ENCODE measurements at places on chromosomes 2 and 18.

- no peak for ATAC-seq
Observed at GRCh38 chr2:210559182-210559581, 2.8 kb downstream of the CPS1 start.

- no peak for ATAC-seq
Observed at GRCh38 chr2:27128668-27129571, 5.3 kb downstream of the ABHD1 start.

DNA sequence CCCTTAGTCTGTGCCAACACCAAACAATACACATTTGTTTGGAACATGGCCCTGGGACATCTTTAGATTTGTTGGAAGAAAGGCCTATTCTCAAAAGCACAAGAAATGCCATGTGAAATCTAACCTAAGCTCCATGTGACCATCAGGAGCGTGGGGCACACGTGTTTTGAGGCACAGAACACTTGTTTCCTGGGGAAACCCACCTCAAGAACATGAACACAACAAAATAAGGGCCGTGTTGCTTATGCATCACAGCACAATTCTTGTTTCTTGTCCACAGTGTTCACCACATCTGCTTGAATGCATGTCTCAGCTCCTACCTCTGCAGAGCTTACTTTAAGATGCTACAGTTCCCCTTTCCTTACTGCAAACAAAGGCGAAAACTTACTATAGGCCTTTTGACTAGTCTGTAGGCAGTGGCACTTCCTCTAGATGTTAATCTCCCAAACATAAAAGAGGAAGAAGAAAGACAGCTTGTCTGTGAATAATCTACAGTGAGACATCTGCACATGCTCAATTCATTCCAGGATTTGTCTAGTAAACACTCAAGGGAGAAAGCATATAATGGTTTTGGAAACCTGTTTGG is 165.0 kb downstream of the ANKRD44 start:
- ATAC-seq: no peak

GRCh38 chr2:230542751-230543150 is 126.8 kb downstream of the SP100 start:
- ATAC-seq: no peak

DNA sequence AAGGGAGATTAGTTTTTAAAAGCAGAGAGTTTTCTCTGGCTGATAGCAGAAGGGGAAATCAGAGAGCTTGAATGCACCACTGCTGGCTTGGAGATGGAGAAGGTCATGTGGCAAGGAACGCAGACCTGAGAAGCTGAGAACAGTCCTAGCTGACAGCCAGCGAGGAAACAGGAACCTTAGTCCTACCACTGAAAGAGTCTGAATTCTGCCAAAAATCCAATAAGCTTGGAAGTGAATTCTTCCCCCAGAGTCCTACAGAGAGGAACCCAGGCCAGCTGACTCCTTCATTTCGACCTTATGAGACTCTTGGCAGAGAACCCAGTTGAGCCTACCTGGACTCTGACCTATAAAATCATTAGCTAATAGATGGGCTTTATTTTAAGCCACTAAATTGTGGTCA is 371.9 kb upstream of the TNP1 start:
- ATAC-seq: no peak

GRCh38 chr2:98886066-98886554 is 49.9 kb downstream of the CRACDL start:
- no peak for ATAC-seq

DNA sequence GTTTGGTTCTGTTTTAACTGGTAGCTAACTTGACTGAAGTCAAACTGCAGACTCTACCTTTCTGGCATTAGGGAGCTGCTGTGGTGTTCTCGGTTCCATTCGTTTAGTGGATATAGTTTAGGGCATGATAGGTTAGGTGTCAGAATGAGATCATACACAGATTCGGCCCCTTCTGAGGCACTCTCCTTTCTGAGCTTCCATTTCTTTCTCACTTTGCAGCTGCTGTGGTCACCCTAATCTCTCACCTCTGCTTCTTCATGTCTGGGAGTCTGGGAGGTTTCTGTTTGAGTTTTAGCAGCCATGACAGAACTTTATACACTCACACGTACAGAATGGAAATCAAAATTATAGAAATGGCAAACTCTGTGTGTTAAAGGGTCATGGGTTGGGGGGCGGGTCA is 122.8 kb downstream of the ATP9B start:
- no peak for ATAC-seq

GRCh38 chr2:12008425-12009061 is 262.1 kb downstream of the LPIN1 start:
- ATAC-seq: peak; percentile 66

DNA sequence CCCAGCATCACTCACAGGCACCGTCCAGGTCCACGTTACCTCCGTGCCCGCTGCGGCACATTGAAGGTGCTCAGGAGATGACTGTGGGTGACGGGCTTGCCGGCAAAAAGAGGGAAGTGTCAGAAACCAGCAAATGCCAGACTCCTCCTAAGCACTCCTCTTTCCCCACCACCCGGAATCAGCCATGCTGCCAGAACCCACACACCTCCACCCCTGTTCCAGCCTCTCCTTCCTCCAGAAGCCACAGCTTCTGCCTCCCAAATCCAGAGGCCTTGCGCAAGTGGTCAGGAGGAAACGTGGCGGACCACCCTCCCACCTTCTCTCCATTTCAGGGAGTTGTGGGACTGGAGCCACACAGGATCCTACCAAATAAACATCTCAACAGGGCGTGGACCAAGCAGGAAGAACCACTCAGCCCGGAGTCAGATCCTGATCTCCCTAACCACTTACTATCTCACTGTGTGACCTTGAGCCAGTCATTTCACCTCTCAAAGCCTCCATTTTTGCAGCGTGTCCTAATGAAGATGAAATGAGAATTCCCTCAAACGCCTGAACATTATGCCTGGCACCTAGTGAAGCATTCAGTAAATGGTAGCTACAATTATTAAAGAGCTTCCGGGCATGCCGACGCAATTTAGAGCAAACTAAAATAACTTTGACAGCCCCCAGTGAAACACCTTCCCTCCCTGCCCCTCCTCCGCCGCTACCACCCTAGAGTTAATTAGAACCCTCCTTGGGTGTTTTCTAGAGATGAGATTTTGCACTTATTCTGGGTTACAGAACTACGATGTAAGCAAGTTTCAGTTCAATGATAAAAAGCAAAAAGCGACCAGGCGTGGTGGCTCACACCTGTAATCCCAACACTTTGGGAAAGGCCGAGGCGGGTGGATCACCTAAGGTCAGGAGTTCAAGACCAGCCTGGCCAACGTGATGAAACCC is 32.9 kb downstream of the SMAD7 start:
- peak; percentile 9 for ATAC-seq

DNA sequence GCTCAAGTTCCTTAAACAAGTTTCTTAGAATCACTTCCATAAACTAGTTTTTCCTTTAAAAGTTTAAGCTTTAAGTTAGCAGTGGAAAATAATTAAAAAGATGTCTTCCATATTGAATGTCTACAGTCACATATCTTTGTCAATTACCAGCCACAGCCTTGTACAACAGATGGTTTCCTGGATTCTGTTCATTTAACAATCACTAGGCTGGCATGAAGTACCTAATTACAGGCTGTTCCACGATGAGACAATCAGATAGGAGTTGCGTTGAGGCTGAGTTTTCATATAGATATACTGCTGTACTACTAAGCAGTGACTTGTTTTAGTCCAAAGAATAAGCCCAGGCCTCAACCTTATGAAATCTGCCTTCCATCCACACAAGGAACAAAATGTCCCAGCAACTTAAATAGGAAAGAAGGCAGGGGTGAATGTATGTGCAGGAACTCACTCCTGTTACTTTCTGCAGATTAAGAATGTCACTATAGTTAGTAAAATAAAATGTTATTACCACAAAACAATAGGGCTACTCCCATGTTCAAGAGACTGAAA is 131.0 kb downstream of the ZAP70 start:
- ATAC-seq: no peak

GRCh38 chr2:58932801-58933200 is 691.7 kb upstream of the FANCL start:
- ATAC-seq: no peak

GRCh38 chr2:138030459-138030858 is 66.2 kb downstream of the HNMT start:
- ATAC-seq: no peak

DNA sequence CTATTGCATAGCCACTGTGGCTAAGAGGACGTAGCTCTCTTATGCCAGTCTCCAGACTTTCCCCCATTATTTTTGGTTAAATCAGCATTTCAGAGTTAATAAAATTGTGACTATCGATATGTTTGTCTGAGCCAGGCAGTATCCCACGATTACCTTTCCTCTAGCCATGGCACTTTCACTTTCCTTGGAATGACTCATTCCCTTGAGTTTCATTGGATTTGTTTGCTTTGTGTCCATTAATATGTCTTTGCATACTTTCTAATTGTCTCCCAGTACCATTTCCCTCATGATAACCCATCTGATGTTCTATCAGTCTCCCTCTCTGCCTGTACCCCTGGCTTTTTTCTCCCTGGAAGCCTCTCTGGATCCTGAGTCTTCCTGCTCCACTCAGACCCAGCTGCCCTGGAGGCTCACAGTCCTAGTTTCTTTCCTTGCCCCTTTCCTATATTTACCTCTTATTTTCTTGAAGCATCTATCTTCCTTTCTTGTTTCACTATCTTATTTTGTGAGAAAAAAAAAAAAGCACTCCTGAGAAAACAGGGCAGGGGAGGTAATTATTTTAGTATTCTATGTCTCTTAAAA is 126.1 kb downstream of the MTX2 start:
- ATAC-seq: no peak

DNA sequence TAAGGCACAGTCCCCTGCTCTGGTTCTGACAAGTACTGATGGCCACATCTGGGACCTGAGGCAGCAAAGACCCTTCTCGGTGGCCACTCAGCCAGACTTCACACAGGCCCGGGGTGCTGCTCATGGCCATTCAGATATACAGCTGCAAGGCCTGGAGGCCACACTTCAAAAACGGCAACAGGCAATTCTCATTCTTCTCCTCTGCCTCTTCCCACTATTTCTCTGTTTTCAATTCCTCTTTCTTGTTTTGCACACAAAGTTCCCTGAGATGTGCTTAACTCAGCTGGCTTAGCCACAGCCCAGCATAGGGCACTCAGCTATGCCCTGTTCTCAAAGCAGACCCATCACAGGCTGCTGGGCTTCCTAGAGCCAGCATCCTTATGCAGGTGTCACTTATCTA is 29.9 kb downstream of the PTPN18 start:
- ATAC-seq: no peak

GRCh38 chr18:75134611-75134975 is 74.3 kb downstream of the PTGR3 start:
- no peak for ATAC-seq

DNA sequence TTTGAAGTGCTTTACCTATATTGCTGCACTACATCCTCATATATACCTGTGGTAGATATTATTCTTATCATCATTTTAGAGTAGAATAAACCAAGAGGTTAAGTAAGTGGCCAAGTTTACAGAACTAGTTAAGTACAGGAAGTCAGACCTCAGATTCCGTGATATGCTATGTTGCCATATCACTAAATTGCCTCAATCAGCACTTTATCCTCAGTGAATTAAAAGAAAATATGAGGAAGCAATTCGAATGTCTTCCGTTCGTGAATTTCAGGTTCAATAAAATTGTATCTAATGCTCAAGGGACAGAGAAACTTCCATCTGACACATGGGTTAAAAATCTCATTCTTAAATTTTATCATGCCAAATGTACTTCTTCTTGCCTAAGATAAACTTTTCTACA is 848.6 kb downstream of the CPS1 start:
- ATAC-seq: no peak

DNA sequence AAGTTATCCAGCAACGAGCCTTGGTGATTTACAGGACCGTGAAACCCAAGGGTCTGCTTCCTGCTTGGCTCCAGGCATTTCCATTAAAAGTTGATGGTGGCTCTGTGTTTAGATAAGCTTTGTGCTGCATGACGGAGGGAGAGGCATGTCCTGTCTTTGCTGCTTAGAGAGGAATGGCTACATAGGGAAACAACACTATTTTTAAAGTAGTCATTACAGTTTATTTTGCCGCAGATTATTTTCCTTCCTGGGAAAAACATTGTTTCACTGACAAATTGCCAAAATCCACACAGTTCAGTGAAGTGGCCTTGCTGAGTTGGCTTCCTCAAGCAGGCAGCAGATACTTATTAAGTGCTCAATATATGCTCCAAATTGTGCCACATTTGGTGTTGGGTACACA is 98.5 kb downstream of the THSD7B start:
- ATAC-seq: no peak

Measured in SK-N-SH treated with all-trans-retinoic acid at 6 μM for 48 hours (cell line).